ENCODE measurements at places on chromosomes 2 and 18.

DNA sequence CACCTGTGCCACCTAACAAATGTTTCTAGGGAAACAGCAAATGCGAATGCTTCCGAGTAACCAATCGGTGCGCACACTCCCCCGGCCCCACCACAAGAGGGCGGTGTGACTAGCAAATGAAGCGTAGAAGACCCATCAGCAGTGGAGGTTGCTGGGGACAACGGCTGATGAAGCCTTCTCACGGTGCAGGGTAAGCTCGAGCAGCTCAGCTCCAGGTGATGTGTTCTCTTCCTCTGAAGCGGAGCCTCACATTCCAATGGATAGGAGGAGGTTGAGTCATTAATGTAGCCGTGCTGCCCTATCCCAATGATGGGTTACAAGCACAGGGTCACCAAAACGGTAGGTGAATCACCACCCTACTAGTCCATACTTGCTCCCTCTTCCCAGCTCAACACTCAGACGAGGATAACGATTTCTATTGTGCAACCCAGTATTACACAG lies 127.6 kb upstream of the TWIST2 start:
- DNase-seq = no peak

DNA sequence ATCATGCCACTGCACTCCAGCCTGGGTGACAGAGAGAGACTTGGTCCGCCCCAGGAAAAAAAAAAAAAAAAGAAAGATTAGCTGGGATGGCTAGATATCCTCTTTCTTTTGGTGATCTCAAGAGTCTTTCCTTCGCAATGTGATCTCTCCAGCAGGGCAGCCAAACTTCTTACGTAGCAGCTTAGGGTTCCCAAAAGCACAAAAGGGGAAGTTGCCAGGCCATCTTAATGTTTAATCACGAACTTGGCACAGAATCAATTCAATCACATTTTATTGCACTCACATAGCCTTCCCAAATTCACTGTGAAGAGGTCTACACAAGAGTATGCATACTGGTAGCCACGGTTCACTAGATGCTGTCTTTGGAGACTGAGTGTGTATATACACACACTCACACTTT lies 53.1 kb downstream of the VIL1 start:
- no peak for DNase-seq

- no peak for DNase-seq
These were observed 208.3 kb upstream of the HDAC4 start for GRCh38 chr2:239609162-239609561.

DNA sequence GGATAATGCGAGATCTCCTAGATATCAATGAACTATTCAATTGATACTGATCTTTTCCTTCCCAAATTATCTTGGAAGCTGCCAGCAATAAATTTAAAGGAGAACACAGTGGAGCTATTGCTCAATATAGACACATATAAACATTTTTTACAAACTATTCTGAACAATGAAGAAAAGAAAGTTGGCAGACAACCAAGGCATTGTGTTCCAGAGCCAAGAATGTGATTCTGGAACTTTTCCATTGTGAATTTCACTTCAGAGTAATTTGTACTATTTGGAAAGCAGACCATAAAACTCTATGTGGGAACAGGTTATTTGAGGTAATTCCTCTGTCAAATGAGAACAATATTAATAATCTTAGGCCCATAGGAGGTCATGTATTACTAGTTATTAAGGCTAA lies 588.2 kb downstream of the IRS1 start:
- DNase-seq = no peak

- DNase-seq = no peak
These were observed 182.7 kb downstream of the RPIA start for GRCh38 chr2:88874063-88874657.

- DNase-seq = no peak
These were observed 3.7 kb downstream of the STK17B start for GRCh38 chr2:196167666-196168065.

GRCh38 chr2:234949762-234950434 lies 1.9 kb upstream of the SH3BP4 start:
- no peak for DNase-seq

DNA sequence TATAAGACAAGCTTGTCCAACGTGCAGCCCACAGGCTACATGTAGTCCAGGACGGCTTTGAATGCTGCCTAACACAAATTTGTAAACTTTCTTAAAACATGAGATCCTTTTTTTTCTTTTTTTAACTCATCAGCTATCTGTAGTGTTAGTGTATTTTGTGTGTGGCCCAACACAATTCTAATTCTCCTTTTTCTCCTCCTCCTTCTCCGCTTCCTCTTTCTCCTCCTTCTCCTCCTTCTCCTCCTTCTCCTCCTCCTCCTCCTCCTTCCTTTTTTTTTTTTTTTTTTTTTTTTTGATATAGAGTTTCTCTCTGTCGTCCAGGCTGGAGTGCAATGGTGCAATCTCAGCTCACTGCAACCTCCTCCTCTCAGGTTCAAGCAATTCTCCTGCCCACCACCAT lies 39.3 kb upstream of the GTF2A1L start:
- no peak for DNase-seq

GRCh38 chr2:151251012-151251411 lies 10.7 kb downstream of the RBM43 start:
- DNase-seq = no peak

Measured in anterior cingulate cortex (tissue), 58 donors.